Stimulated activated CD4-positive, alpha-beta T cell treated with anti-CD3 and anti-CD28 coated beads, Interleukin-15, amount 100 ng/mL, for 1 hour (primary cell): ENCODE measurements at places on chromosomes 6 and 20.

- no peak for DNase-seq
Measured at GRCh38 chr20:6599876-6600735, 167.4 kb upstream of the BMP2 start.

- DNase-seq, result no peak
Measured at GRCh38 chr20:15440049-15440820, 1102.8 kb upstream of the FLRT3 start.

DNA sequence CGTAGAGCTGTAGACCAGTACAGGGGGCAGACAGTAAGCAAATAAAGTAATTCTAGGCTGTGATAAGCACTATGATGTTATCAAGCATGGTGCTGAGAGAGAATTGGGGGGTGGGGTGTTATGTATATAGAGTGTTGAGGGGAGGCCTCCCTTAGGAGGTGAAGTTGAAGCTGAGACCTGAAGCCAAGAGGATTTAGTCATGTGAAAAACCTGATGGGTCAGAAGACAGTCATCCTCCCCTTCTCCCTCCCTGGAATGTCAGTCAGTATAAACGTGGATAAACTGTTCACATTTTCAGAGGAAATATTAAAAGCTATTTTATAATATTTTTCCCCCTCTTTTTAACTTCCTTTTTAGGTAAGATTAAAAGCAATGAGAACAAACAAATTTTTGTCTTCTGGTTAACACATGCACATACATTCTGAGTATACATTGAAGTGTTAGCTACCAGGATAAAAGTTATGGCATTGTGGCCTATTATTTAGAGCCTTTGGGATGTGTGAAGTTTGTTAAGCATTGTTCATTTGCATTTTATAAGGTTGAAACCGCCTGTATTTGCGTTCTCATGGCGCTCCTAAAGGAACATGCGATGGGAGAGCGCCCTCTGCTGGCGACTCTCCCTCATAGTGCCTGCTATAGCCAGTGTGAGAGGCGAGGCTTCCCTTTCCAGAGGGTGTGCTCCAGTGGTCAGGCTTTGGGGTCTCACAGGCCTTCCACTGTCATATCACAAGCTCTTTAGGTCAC, 35.4 kb upstream of the MAPK13 start:
- peak; percentile 63 for DNase-seq

GRCh38 chr6:122648726-122649125, 38.5 kb downstream of the PKIB start:
- no peak for DNase-seq

DNA sequence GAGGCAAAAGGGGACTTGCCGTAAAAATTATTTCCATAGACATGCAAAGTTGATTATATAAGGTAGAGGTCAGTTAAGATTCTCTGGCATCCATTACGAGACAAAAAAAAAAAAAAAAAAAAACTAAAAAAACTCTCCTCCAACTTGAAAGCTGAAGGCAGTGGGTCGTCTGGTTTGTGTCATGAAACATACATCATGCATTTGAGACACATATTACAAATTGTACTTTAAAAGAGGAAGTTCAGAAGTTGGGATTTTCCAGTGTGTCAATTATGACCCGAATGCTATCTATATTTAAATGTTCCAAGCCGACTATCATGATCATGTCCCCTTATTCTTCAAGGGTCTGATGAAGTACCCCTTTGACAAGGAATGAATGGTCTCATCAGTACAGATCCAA, 125.1 kb downstream of the ZNF217 start:
- DNase-seq, result no peak

GRCh38 chr6:129577691-129578090, 132.3 kb downstream of the ARHGAP18 start:
- DNase-seq, result no peak

DNA sequence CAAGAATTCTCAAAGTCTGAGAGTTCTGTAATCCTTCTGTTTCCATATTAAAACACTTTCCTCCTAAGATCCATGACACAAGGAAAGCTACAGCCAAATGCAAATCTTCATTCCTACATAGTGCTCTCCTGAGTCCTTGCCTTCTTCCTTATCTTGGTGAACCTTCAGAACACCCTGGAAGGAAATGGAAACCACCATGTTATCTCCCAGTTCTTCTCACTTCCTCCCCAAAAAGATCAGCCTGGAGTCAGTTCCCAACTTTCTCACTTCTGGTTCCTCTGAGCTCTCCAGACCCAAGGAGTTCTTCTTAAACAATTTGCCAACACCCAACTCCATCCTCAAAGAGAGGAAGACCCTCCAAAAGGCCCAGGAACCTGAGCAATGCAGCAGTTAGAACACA, 193.3 kb upstream of the CCN2 start:
- no peak for DNase-seq

DNA sequence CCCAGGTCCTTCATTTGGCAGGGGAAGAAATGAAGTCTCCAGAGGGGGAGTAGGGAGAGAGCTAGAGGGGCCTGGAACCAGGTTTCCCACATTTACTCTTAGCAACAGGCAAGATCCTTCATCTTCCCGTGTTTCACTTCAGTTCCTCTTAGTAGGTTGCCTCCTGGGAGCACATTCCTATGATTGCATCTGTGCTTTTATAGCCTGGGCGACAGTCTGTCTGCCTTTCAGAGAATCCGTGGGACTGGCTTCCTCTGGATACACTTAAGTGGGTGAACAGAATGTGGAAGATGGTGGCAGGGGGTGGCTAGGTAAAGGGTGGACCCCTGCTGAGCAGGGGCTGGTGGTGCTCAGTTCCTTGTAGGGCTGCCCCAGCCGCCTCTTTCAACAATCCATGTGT, 33.4 kb downstream of the STK35 start:
- no peak for DNase-seq

DNA sequence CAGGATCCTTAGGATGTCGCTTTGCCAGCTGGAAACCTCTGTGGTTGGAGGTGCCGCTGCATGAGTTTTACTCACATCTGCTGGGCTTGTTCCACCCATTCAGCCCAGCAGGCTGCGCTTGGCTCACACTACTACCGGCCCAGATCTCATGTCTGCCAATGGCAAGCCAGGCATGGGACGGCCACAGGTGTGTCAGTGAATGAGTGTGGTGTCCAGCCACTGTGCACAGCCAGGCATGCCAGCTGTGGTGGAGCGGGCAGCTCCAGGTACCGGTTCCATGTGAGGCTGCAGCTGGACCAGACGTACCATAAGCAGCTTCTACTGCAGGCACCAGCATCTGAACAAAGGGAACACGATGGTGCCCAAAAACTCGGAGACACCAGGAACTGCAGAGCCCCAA, 33.1 kb upstream of the ASF1A start:
- no peak for DNase-seq

DNA sequence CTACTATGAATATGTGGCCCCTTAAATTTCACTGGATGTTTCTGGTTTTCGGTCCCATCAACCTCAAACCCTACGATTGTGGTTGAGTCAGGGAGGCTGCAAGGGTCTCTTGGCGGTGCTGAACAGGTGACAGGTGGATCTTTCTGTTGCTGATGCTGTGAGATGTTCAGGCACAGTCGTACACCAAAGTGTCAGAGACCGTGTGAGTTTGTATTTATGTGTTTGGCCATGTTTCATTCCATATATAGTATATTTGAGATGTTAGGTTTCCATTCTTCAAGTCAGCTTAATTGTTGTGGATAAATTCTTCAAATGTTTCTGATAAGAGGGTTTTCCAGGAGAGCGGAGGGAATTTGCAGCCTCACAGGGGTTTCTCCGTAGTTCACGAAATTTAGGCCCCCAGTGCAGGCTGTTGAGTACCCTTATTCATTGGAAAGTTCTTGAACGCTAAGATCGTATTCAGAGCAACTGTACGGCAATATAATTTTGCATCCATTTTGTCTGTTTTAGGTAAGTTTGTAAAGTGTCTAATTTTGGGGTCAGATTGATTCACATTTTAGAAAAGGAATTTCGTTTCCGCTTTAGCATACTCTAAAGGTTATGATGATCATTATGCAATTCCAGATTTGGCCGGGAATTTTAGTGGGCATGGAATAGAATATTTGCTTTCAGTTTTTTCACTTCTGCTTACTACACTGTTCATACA, 1.2 kb downstream of the TAB2 start:
- no peak for DNase-seq

DNA sequence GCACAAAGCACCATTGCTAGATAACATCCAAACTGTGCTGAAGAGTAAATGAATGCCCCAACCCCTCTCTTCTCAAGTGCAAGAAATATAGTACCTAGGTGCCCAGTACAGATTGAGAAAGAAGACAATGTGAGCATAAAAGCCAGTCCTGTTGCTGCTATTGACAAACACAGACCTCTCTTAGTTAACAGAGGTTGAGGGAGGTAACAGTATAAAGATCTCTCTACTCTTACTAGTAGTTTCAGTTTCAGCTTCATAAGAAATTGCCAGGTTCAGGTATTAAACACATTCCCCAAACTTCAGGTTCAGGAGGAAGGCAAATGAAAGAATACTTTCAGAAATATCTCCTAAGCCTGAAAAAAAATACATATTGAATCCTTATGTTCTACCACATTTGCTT, 31.4 kb downstream of the TBC1D32 start:
- DNase-seq, result no peak

- DNase-seq, result no peak
Measured at GRCh38 chr6:163489584-163489983, 75.1 kb downstream of the QKI start.

DNA sequence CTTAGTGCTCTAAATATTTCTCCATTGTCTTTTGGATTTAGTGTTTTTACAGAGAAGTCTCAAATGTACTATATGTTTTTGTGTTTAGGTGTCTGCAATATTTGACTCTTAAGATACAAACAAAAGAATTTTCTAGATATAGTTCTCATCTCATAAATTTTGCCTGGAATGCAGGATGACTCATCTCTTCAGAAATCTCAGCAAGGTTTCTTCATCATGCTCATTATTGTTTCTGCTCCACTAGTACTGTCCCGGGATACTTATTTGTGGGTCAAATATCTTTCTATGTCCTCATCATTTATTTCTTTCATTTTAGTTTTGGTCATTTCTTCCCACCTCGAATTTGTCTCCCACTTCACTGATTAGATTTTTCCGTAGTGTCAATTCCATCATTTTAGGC, 9.5 kb downstream of the AHI1 start:
- no peak for DNase-seq

DNA sequence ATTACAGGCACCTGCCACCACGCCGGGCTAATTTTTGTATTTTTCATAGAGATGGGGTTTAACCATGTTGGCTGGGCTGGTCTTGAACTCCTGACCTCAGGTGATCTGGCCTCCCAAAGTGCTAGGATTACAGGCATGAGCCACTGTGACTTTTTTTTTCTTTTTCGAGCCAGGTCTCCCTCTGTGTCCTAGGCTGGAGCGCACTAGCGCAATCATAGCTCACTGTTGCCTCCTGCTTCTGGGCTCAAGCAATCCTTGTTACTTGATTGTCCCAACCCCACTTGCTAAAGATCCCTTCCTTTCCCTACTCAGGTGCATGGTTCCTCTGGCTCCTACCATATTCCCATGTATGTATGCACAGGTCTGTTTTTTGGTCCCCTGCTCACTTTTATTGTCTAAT, 27.4 kb upstream of the SMIM29 start:
- DNase-seq, result no peak

- DNase-seq, result no peak
Measured at GRCh38 chr6:25612666-25613065, 39.3 kb upstream of the SCGN start.

- no peak for DNase-seq
Measured at GRCh38 chr6:132009175-132009574, 58.0 kb upstream of the CCN2 start.

DNA sequence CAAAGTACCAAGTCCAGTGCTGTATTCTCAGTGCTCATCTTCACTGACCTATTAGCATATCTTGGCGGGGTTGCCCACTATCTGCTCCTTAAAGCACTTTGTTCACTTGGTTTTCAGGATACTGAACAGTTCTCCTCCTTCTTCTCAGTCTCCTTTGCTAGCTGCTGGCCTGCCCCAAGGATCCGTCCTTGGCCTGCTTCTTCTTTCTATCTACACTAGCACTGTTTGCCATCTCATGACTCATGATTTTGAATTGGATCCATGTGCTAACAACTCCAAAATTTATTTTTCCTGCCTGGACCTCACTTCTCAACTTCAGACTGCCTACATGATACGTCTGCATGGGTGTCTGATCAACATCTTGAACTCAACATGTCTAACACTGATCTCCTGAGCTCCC, 15.5 kb downstream of the TPD52L1 start:
- no peak for DNase-seq

DNA sequence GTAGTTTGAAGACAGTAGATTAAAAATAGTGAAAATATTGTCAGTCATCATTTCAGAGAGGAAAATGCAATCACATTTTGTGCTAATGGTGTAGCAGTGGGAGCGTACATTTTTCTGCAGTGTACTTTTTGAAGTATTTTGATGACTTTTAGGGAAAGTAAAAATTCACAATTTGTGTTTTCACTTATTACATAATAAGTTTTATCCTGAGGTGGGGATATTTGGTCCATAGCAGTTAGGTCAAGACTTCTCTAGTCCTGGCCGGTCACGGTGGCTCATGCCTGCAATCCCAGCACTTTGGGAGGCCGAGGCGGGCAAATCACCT, 122.3 kb downstream of the SASH1 start:
- no peak for DNase-seq

GRCh38 chr6:131597446-131597845, 24.4 kb downstream of the ARG1 start:
- no peak for DNase-seq

GRCh38 chr20:60395991-60396390, 437.8 kb downstream of the CDH26 start:
- no peak for DNase-seq
